Activated B cell treated with CpG ODN at 0.5 μM for 24 hours (primary cell): ENCODE measurements at places on chromosomes 7 and 10.
A peak's percentile ranks its signal among the peaks of the same experiment; 100 is the strongest.

DNA sequence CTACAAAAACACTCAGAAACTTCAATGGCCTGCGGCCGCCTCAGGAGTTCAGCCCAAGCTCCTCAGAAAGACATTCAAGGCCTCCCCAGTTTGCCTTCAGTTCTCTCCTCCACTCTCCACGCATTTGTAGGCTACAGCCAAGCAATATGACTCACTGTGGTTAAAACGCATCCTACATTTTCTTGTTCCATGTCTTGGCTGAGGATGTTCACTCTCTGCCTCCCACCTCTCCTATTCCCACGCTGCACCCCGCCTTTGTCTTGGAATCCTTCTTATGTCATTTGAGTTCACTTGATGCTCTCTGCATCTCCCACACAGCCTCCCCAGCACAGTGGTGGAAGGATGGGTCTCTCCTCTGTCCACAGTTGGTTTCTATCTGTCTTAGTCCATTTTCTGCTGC lies 184.8 kb downstream of the NPSR1 start:
- DNase-seq, result no peak

DNA sequence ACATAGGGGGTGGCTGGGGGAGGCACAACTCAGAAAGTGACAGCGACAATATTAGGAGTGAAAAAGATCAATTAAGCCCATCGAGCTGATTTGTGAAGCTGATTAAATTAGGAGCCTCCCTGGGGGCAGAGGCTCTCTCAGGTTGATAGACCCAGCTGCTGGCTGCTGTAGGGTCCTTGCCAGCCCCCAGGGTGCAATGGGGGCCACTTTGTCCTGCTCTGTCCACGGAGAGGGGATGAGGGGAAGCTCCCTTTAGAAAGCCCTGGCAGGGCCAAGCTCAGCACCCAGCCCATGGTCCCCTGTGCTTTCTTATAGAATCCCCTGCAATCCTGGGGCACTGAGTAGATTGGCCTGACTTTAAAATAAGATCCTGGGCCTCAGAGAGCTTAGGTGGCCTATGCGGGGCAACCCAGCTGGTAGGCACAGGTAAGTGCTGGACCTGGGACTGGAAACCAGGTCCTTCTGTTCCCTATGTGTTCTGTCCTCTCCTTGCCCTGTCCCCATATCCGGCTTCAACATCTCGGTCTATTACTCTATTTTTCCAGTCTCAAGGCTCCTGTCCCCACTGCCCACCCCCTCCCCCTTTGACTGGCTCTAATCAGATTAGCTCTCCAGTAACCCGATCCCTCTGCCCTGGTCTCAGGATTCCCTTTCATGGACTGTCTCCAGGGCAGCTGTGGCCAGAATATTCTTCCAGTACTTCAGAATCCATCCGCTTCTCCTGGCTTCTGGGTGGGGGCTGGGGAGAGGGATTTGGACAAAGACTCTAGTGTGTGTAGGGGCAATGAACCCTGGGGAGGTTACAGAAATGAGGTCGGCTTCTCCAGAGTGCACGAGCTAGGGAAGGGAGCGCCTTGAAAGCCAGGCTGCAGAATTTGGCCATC lies 259.6 kb downstream of the RPS24 start:
- no peak for DNase-seq

- no peak for DNase-seq
Measured at GRCh38 chr7:156473476-156474240, 166.9 kb upstream of the RNF32 start.

DNA sequence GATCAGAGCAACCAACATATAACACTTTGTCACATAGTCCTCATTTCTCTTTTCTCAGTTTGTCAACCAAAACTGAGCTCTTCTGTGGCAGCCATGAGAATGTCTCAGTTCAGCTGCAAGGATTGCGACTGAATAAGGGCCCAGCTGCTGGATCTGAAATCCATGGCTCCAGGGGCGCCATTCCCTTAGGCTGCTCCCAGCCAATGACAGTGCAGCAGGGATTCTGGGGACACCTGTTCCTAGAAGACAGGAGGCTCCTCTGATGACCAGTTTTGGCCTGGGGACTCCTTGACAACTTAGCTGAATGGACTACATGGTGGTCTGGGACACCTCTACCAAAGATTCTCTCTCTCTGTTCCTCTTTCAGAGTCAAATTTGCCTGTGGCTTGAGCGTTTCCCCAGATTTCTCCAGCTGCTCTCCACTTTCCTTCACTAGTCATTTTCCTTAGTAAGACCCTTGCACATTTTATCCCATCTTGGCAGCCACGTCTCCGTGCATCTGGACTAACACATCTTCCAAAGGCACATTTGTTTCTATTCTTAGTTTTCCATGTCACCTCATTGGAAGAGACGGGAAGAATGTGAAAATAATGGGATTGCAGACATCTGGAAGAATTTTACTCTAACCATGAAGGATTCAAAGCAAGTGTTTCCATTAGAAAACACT lies 28.1 kb upstream of the KIF5B start:
- no peak for DNase-seq

- DNase-seq, result no peak
Measured at GRCh38 chr7:96253441-96253840, 68.5 kb downstream of the SLC25A13 start.

DNA sequence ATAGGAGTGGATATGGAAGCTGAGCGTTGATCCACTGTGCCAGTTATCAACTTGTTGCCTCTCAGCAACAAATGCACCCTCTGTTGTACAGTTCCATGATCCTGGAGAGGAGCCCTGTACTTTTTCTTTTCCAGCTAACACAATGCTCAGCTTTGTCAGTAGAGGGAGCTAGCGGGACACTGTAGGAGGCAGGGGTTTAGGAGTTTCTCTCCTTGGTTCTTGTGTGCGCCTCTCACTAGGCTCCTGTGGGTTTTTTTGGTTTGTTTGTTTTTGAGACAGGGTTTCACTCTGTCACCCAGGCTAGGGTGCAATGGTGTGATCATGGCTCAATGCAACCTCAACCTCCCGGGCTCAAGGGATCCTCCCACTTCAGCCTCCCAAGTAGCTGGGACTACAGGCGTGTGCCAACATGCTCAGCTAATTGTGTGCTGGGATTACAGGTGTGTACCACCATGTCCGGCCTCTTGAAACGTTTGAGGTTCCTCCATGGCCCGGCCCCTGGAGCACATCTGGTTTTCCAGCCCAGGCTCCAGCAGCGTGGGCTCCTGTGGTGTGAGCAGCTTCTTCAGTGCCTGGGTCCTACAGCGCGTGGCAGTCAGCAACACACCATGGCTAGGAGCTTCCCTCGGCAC lies 12.0 kb upstream of the MARVELD1 start:
- DNase-seq, result no peak

GRCh38 chr7:102064361-102065025 lies 222.2 kb upstream of the SH2B2 start:
- DNase-seq, result no peak

- DNase-seq, result no peak
Measured at GRCh38 chr7:103765901-103766300, 223.6 kb downstream of the RELN start.

GRCh38 chr7:25353196-25353595 lies 124.9 kb upstream of the NPVF start:
- DNase-seq, result no peak

- DNase-seq, result no peak
Measured at GRCh38 chr7:117019287-117019686, 66.0 kb downstream of the ST7 start.

GRCh38 chr7:78368771-78369170 lies 570.2 kb downstream of the PHTF2 start:
- DNase-seq, result no peak

DNA sequence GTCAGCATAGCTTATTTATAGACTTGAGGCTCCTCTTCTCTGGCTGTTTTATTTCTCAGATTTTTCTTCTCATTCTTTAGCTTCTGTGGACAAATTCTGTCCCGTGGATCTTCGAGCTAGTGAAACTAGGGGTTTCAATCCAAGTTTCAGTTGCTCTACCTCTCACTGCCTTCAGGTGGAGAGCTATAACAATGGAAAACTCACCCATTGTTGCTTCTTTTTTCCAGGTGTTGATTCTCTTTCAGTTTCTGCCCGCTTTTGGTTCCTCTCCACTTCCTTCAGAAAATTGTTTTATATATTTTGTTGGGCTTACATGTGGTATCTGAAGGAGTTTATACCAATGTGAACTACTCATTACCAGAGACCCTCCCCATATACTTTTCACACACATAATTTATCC lies 266.1 kb downstream of the TCF7L2 start:
- DNase-seq, result no peak

- DNase-seq, result no peak
Measured at GRCh38 chr7:389911-390601, 100.1 kb downstream of the FOXL3 start.

- peak; percentile 12 for DNase-seq
Measured at GRCh38 chr10:48459270-48460150, 145.4 kb downstream of the ARHGAP22 start.
